ENCODE measurements at places on chromosomes 11 and 22.
A peak's percentile ranks its signal among the peaks of the same experiment; 100 is the strongest.

- no peak for DNase-seq
Observed at GRCh38 chr11:128687321-128687720, 6.6 kb upstream of the FLI1 start.

DNA sequence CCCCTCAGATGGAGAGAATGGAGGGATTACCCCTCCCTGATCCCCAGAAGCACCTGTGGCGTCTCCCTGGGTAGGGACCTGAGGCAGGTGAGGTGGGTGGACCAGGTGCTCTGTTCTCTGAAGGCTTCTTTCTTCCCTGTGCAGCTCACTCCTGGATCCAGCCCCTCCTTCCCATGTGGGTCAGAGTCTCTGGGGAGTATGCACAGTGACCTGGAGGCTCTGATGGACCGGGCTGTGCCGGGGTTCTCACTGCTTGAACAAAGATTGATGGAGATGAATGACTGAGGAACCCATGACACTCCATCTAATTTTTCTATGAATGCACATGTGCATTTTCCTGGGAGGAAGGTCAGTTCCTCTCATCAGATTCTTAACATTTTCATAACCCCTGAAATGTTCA, 78.6 kb upstream of the SHANK2 start:
- DNase-seq = no peak

GRCh38 chr22:39493759-39494158, 8.3 kb upstream of the MIEF1 start:
- no peak for DNase-seq

DNA sequence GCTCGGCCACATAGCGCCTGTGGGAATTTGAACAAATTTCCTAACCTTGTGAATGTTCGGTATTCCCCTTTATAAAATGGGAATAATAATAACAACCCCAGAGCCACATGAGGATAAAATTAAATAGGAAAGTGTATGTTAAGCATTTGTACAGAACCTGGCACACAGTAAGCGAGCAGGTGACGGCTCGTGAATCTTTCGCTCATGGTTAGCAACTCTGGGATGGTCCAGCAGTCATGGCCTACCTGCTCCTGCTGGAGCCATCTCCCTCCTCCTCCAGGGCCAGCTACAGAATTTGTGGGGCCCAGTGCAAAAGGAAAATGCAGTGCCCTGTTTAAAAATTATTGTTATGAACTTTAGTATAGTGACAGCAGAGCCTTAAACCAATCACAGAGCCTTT, 88.5 kb upstream of the CSNK2A3 start:
- no peak for DNase-seq

DNA sequence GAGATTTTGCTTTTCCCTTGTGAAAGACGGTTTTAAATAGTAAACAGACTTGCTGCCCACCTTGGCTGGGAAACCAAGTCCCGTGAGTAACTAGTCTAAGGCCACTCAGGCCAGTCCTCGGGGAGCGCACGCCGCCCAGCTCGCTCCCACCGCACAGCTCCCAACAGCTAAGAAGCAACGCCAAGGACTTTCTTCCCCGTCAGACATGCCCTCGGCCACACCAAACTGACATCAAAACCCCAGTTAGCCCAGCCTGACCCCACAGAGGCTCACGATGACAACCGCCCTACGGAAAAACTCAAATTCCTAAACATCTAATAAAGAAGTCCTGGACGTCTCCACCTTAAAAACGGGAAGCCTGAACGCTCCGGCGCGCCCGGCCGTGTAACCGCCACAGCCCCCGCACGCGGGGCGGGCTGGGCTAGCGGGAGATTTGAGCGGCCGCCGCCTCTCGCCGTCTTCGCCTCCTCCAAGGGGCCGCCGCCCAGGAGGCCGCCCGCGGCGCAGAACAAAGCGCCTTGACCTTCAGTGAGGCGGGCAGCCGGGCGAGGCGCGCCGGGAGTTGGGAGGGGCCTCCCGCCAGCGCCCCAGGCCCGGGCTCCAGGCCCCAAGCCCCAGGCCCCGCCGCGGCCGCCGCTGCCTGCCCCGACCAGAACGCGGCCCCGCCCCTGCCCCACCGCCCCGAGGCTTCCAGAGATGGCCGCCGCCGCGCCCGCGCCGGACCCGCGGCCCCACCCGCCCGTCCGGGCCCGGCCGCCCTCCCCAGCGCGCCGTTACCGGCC, 486 bp downstream of the NAP1L4 start:
- peak; percentile 29 for DNase-seq

GRCh38 chr11:33932721-33933120, 40.8 kb upstream of the LMO2 start:
- DNase-seq = no peak

DNA sequence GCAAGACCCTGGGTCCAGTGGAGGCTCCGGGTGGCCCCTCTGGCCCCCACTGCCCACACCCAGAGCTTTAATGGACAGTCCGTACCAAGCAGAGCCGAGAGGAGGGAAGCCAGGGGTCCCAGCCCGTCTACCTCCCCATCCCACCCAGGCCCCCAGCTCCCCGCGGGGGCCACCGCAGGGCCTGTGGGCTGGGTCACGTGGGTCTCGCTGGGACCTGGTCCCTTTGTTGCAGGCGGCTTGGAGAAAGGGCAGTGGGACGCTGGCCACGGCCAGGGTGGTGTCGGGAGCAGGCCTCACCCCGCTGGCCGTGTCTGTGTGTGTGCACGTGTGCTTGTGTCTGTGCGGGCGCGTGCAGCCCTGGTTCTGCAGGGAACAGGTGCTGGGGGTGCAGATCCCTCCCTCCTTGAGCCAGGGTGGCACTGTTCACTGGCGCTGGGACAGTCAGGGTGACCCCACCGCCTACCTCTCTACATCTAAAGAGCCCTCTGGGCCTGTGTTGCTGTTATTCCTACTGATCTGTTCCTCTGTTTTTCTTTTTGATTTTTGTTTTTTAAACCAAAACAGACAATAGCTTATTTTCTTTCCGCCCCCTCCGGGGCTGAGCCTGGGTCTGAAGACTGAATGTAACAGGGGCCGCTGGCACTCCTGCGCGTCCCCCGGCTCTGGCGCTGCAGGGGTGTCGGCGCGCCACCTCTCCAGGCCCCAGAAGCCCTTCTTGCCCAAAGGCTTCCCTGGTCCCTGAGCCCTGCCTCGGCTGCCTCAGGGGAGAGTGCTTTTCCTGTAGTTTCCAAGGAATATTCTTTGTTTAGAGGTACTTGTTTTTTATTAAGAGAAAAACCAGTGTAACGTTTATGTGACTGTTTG, 20.1 kb upstream of the TMEM191C start:
- no peak for DNase-seq

GRCh38 chr11:90722552-90723190, 499.8 kb upstream of the CHORDC1 start:
- no peak for DNase-seq
